Endodermal cell (in vitro differentiated cells): ENCODE measurements at places on chromosomes 1 and 21. TPM values are rescaled to one million over a fixed set of nuclear protein-coding genes. Genes with fewer than 3 reads are reported as not detected.

DNA sequence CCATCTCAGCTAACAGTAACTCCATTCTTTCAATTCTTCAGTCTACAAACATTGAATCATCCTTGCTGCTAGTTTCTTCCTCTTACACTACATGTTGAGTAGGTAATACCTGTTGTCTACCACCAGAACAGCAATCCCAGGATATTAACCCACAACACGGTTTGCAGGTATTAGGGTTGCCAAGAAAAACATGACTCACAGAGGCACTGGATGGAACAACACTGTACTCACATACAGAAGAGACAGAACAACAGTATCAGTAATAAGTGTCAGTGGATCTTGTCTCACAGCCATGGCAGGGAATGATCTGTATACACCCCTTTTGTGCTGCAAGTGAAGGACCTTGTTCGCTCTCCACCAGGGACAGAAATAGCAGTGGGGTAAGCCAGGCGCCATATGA is 212.1 kb downstream of the GPR52 start:
- no peaks in the 10 kb centered on the region for H3K27me3 ChIP-seq
- DNase-seq, result no peak
- no peak overlapping the region for H3K27ac ChIP-seq

The ZNF593OS gene
- total RNA-seq, result not detected in 3 replicates

DNA sequence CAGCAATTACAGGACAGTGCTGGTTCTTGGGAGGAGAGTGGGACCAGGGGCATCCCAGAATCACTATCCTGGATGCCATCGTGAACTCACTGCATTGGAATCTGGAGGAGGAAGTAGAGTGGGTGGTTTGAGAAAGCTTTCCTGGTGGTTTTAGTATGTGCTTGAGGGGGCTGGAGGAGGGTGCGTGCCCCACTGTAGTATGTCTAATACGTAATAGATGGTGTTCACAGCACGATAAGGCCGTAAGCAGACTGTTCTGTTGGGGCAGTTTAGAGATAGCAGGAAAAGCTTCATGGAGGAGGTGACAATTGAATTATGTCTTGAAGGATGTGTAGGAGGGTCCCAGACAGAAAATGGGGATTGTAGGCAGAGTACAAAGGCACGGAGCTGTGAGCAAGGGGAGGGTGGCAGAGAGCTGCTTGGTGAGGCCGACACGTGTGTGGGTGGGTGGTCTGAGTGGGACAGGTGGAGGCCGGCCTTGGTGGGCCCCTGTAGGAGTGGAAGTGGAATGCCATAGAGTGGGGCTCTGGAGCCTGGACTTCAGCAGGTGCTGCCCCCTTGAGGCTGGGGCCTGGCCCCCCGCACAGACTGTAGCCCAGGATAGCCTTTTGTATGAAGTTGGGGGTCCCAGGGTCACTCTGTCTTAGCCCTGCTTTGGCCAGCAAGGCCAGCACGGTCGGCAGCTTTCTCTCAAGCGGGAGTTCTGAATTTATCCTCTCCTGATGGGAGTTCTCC is 37.0 kb downstream of the IL6R start:
- no peaks in the 10 kb centered on the region for H3K36me3 ChIP-seq
- peak; percentile 65 for DNase-seq
- H3K27me3 ChIP-seq, result peaks cover 61% of the 10 kb centered on the region

DNA sequence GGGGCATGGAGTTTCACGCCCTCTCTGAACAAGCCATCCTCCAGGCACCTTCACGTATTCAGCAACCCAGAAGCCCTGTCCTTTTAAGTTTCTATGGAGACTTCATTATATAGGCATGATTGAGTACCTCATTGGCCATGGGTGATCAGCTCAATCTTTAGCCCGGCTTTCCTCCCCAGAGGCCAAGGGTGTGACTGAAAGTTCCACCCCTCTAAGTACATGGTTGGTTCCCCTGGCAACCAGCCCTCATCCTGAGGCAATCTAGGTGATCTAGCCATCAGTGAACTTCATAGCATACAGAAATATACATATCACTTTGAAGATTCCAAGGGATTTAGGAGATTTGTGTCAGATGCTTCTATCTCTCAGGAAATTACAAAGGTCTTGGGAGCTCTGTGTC is 21.3 kb upstream of the DHX9 start:
- peaks cover 60% of the 10 kb centered on the region for H3K36me3 ChIP-seq
- H3K4me1 ChIP-seq, result no peaks in the 10 kb centered on the region
- no peak overlapping the region for H3K4me3 ChIP-seq
- no peak overlapping the region for H3K27ac ChIP-seq
- DNase-seq, result no peak

DNA sequence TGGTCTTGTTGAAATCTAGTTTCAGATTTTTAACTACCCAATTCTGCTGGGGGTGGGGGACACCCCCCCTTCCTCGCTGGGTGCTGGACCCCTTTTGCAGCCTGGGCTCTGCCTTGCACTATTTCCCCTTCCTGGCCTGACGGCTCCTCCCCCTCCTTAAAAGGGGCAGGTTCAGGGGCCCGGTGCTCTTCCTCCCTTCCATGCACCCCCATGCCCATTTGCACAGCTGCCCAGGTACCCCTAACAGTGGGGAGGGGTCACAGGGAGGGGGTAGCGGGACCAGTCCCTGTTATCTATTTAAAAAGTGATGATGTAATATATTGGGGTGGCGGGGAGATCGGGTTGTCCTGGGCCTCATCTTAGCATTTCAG is 15.3 kb downstream of the ZBTB7B start:
- H3K4me1 ChIP-seq, result no peaks in the 10 kb centered on the region
- H3K27me3 ChIP-seq, result no peaks in the 10 kb centered on the region
- H3K4me3 ChIP-seq, result no peak overlapping the region
- H3K27ac ChIP-seq, result no peak overlapping the region

DNA sequence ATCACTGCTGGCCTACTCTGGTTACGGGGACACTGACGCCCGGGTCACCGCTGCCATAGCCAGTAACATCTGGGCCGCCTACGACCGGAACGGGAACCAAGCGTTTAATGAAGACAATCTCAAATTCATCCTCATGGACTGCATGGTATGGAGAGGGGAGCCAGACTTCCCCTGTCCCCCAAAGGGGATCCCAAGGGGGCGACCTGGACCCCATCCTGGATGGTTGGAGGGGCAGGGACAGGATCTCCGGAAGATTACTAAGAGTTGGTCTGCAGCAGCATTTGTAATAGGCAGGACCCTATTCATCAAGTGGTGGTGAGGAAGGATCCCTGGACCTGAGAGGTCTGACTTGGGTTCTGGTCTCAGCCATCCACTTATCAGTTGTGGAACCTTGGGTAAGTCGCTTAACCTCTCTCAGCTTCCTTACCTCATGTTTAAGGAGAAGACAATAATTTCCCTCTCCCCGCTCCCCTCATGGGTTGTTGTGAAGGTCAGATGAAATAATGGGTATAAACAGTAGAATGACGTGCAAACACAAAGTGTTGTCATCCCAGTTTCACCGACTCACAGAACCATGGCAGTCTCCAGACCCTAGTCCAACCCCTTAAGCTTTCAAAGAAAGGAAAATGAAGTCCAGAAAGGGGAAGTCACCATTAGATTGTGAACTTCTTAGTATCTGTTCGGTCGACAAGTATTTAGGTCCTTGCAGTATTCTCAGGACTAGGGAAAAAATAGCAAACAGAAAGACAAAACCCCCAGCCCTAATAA is 883 bp downstream of the LAMTOR2 start:
- DNase-seq, result no peak
- H3K4me3 ChIP-seq, result peak overlapping the region; percentile 96
- peaks cover 19% of the 10 kb centered on the region for H3K36me3 ChIP-seq
- H3K27me3 ChIP-seq, result no peaks in the 10 kb centered on the region

DNA sequence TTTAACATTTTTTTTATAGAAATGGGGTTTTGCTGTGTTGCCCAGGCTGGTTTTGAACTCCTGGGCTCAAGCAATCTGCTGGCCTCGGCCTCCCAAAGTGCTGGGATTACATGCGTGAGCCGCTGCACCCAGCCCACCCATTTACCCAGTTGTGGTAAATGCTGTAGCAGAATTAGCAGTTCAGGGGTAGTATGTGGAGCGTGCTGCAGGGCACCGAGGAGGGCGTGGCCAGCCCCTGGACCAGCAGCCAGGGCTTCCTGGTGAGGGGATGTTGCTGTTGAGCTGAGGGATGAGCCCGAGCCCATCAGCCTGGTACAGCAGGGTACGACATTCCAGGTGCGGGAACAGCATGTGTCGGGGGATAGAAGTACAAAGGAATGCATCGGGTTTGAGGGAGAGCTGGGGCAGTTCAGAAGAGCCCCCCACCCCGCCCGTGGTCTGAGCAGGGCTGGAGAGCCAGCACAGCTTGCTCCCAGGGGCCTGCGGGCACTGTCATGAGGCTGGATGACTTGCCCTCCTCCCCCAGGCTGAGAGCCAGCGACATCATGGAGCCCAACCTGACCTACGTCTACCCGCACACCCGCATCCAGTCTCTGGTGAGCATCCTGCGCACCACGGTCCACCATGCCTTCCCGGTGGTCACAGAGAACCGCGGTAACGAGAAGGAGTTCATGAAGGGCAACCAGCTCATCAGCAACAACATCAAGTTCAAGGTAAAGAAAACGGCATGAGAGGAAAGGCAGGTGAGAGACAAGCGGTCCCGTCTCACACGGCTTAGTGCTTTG is 11.9 kb downstream of the NPPA start:
- H3K27me3 ChIP-seq, result no peaks in the 10 kb centered on the region
- H3K4me1 ChIP-seq, result no peaks in the 10 kb centered on the region
- no peak overlapping the region for H3K27ac ChIP-seq
- DNase-seq, result no peak

- peak; percentile 87 for DNase-seq
- H3K4me3 ChIP-seq, result peak overlapping the region; percentile 64
- peaks cover 15% of the 10 kb centered on the region for H3K4me1 ChIP-seq
- no peaks in the 10 kb centered on the region for H3K27me3 ChIP-seq
Measured at GRCh38 chr1:54409156-54410142, 3.3 kb upstream of the SSBP3 start.

- DNase-seq, result no peak
- H3K4me3 ChIP-seq, result no peak overlapping the region
- H3K27ac ChIP-seq, result no peak overlapping the region
- peaks cover 12% of the 10 kb centered on the region for H3K4me1 ChIP-seq
- H3K36me3 ChIP-seq, result peaks cover 33% of the 10 kb centered on the region
Measured at GRCh38 chr21:39189857-39190604, 6.8 kb upstream of the PSMG1 start.

- no peaks in the 10 kb centered on the region for H3K36me3 ChIP-seq
- no peak overlapping the region for H3K27ac ChIP-seq
- peaks cover 68% of the 10 kb centered on the region for H3K27me3 ChIP-seq
- peak; percentile 87 for DNase-seq
- H3K4me3 ChIP-seq, result no peak overlapping the region
Measured at GRCh38 chr1:46525253-46525983, 26.0 kb downstream of the KNCN start.

GRCh38 chr1:24442764-24443163 is 27.2 kb downstream of the NIPAL3 start:
- no peak overlapping the region for H3K27ac ChIP-seq
- no peak for DNase-seq
- H3K27me3 ChIP-seq, result no peaks in the 10 kb centered on the region
- H3K36me3 ChIP-seq, result no peaks in the 10 kb centered on the region
- H3K4me3 ChIP-seq, result no peak overlapping the region

- no peak overlapping the region for H3K4me3 ChIP-seq
- H3K4me1 ChIP-seq, result peaks cover 32% of the 10 kb centered on the region
- peaks cover 50% of the 10 kb centered on the region for H3K36me3 ChIP-seq
- no peak overlapping the region for H3K27ac ChIP-seq
Measured at GRCh38 chr1:32769524-32770220, 47.5 kb downstream of the YARS1 start.

GRCh38 chr1:109821831-109822745 is 58.4 kb upstream of the EPS8L3 start:
- no peaks in the 10 kb centered on the region for H3K27me3 ChIP-seq
- H3K36me3 ChIP-seq, result no peaks in the 10 kb centered on the region
- peak; percentile 38 for DNase-seq
- H3K27ac ChIP-seq, result no peak overlapping the region
- H3K4me3 ChIP-seq, result no peak overlapping the region
- no peaks in the 10 kb centered on the region for H3K4me1 ChIP-seq

The TNFRSF4 gene
- 0.20 TPM in 1 of 2 replicates, not detected in the other for total RNA-seq

The FAM76A gene
- 8.6 to 16.1 TPM (median 14.7 TPM) in 3 replicates for total RNA-seq

The OR6K3 gene
- not detected in 2 replicates for total RNA-seq

- peak overlapping the region; percentile 32 for H3K4me3 ChIP-seq
- H3K27me3 ChIP-seq, result no peaks in the 10 kb centered on the region
- peaks cover 17% of the 10 kb centered on the region for H3K4me1 ChIP-seq
- H3K36me3 ChIP-seq, result no peaks in the 10 kb centered on the region
- no peak overlapping the region for H3K27ac ChIP-seq
Measured at GRCh38 chr1:100835866-100836842, 58.5 kb downstream of the EXTL2 start.

DNA sequence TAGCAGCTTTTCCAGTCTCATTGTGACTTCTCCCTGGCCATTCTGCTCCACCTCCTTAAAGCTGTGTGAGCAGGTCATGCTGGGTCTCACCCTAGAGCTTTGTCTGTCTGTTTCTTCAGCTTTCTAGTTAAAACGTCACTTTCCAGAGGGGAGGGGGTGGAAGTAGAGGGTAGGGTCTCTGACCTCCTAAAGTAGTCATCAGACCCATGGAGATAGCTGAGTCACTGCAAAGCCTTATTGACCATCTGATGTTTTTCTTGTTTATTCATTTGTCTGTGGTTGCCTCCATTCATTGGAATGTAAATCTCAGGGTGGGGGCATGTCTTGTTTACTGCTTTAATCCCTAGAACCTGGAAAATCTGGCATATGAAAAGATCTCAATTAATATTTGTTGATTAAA is 52.7 kb downstream of the ELF3 start:
- no peaks in the 10 kb centered on the region for H3K4me1 ChIP-seq
- H3K4me3 ChIP-seq, result no peak overlapping the region
- no peaks in the 10 kb centered on the region for H3K27me3 ChIP-seq
- H3K27ac ChIP-seq, result no peak overlapping the region
- no peaks in the 10 kb centered on the region for H3K36me3 ChIP-seq

DNA sequence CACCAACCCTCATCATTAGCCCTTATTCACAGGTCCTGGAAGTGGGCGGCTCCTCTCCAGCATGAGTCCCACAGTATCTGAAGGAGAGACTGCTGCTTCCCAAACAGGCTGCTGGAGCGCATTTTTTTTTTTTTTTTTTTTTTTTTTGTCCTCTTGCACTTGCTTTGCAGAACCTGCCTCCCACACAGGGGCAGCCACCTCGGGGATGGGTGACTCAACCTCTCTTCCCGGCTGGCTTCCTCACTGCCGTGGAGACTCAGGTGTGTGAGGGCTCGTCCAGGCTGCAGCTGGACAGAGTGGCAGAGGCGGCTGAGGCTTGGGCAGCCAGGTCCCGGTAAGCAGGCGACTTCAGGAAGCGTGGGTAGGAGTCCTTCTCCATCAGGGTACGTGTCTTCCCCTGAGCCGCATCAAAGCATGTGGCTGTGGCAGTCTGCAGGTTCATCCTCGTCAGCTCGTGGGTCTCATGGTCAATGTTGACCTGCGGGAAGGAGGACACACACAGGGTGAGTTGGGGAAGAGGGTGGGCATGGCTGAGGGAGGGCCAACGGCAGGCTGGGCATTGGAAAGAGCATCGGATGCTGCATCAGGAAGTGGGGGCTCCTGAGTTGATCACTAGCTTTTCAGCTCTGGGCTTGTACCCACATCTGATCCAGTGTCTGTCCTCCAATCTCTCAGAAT is 4.0 kb downstream of the RGS16 start:
- no peak overlapping the region for H3K27ac ChIP-seq
- peaks cover 5% of the 10 kb centered on the region for H3K4me1 ChIP-seq
- H3K27me3 ChIP-seq, result peaks cover 8% of the 10 kb centered on the region
- peaks cover 13% of the 10 kb centered on the region for H3K36me3 ChIP-seq
- DNase-seq, result no peak

- no peak overlapping the region for H3K4me3 ChIP-seq
- no peak overlapping the region for H3K27ac ChIP-seq
- no peaks in the 10 kb centered on the region for H3K27me3 ChIP-seq
Measured at GRCh38 chr21:35156293-35157278, 107.5 kb upstream of the RUNX1 start.

The CEP104 gene
- total RNA-seq, result 31.3 to 47.5 TPM (median 44.9 TPM) in 3 replicates
